ENCODE measurements at places on chromosomes 2 and 18. TPM values are rescaled to one million over a fixed set of nuclear protein-coding genes. Genes with fewer than 3 reads are reported as not detected.

Gene DSC1
- not detected for total RNA-seq

DNA sequence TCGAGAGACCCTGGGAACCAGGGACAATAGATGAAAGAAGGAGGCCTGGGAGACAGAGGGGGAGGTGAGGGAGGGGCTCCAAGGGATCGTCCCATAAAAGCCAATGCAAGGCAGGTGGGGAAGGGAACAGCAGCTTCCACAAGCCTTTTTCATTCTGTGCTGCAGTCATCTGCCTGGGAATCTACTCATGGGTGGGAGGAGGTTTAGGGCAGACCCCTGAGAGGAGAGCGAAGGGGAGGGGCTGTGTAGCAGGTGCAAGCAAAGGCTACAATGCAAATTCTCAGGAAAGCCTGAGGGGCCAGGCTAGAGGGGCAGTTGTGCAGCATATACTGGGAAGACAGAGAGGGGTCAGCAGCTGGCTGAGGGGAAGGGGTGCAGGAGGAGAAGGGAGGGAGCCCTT is 135.4 kb downstream of the SETBP1 start:
- DNase-seq = no peak

GRCh38 chr2:106197878-106198277 is 3.8 kb upstream of the UXS1 start:
- DNase-seq = peak; percentile 48

Gene AMER3
- total RNA-seq = not detected

DNA sequence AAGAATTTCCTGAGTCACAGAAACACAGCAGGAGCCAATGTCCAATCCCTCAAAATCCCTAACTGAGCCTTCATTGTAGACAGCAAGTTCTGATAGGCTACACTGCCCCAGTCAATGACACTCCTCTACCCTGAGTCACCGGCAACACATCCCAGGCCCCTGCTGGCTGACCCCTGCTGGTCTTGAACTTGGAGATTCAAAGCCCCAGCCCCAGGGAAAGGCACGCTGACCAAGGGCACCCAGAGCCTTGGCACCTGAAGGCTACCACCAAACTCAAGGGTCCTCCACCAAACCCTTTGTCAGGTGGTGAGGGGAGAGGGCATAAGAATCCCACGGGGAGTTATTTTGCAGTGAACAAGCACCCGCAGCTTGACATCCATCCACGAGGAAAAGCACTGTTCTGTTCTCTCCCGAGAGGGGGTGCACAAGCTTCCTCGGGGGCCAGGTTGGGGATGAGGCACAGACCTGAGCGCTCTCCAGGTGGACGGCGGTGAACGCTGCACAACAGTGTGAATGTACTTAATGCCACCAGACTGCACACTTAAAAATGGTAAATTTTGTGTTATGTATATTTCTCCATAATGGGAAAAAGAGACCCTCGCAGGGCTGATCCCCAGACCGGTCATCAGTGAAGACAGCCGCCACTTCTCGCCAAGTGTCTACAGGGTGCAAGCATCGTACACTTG is 46.9 kb downstream of the TFCP2L1 start:
- DNase-seq = peak; percentile 71

DNA sequence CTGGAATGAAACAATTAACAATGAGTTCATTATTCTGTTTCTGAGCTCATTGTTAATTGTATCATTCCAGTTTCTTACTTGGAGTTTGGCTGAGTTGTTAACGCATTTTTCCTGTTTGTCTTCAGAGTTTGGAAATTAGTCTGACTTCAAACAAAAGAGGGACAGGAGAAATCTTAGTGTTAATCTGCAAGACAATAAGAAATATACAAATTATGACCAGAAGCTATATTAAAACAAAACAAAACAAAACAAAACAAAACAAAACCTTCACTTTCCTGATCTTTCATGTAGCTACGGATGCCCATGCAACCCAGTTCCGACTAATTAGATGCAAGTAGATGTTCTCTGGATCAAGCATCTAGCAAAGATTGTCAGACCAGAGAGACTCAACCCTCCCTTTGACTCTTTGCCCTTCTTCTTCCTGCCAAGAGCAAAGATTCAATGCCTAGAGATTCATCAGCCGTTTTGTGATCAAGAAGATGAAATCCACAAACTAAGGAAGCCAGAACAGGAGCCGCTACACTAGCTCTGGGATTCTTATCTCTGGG is 686.2 kb upstream of the FSHR start:
- no peak for DNase-seq

- DNase-seq = no peak
Observed at GRCh38 chr2:28981016-28981441, at the start of gene TOGARAM2. TSS of gene TOGARAM2 (plus strand) at chr2:28981298. CDS start at chr2:28994835, 13,537 bp downstream.

GRCh38 chr2:6073191-6074088 is 381.3 kb downstream of the SOX11 start:
- peak; percentile 6 for DNase-seq

DNA sequence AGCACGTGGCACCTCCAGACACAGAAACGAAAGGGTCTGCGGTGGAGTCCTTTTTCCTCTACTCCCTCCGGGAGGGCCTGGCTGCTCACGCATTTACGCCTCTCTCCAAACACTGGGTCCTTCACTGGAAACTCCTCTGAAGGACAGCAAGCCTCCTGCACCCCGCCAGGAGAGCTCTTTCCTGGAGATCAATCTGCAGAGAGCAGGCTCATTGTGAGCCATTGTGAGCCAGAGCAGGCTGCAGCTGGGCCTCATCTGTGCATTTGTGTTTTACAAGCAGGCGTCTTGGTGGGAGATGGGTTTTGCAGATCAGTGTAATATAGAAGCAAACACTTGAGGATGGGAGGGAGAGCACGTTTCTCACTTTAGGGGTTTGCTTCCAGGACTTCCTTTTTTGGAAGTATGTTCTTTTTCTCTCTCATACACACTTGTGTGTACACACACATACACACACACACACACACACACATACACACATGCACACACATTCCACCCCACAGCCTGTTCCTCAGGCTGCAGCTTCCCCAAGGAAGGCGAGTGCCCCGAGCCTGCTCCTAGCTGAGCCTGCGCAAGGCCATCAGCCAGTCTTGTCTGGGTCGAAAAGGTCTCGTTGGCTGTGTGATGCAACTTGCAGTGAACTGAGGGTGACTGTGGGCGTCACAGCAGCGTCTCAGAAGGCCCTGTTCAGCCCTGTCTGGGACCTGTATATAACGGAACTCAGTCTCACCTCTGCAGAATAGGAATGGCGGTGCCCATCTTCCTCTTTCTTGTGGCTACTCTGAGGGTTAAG is 163.5 kb downstream of the GLI2 start:
- DNase-seq = no peak
